ENCODE measurements at places on chromosomes 2 and 18. TPM values are rescaled to one million over a fixed set of nuclear protein-coding genes. Genes with fewer than 3 reads are reported as not detected.

The UBE2E3 gene
- total RNA-seq = 26.9 TPM

The NT5C1B gene
- not detected for total RNA-seq

The RIT2 gene
- not detected for total RNA-seq

- ATAC-seq = no peak
Measured at GRCh38 chr2:509888-510287, 167.3 kb downstream of the TMEM18 start.

DNA sequence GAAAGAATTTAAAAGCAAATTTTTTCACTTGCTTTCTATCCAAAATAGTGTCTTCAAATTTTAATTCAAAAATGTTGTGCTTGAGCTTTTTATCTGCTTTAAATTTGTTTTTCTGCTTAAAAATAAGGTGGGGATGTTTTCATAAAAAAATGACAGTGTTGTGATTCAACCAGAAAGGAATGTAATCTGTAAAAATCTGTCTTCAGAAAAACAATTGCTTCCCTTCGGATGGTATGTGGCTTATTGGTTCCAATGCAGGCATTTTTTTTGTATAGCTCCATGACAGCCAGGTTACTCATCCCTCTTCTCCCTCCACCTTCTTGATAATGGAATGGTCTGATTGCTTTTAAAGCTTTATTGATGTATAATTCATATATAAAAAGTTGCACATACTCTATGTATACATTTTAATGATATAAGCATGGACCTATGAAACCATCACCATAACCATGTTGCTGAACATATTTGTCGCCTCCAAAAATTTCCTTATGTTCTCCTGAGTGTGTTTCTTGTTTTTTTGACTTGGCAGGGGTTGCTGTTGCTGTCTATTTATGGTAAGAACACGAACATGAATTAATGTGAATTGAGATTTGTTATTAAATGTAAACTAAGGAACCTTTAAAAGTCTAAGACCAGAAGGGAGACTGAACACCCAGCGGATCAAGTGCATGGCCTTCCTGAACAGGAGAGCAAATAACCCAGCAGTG, 363.7 kb upstream of the SPHKAP start:
- ATAC-seq = no peak

DNA sequence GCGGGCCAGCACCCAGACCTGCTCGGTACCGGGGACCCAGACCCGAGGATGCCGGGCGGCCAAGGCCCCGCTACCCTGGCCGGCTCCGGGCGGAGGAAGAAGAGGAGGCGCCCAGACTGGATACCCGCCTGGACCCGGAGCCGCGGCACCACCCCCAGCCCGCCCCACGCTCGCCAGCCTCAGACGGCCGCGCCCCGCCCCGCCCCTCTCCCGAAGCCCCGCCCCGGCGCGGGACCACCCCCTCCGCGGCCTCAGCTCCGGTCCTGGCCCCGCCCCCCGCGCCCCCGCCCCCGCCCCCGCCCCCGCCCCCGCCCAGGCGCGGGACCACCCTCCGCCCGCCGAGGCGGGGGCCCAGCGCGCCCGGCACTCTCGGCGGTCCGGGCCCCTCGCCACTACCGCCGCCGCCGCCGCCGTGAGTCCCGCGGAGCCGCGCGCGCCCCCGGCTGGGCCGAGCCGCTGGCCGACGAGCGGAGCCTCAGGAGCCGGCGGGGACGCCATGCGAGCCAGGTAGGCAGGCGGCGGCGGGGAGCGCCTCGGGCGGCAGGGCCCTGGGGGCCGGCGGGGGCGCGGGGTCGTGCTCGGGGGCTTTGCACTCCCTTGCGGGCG, at the start of gene SH3BP4:
SH3BP4 (plus strand) TSS at position 354 of the 606 bp plus-strand sequence. CDS start 82,986 bp downstream, outside the sequence.
- peak; percentile 34 for ATAC-seq

GRCh38 chr2:239890206-239890746, 134.9 kb downstream of the NDUFA10 start:
- no peak for ATAC-seq

DNA sequence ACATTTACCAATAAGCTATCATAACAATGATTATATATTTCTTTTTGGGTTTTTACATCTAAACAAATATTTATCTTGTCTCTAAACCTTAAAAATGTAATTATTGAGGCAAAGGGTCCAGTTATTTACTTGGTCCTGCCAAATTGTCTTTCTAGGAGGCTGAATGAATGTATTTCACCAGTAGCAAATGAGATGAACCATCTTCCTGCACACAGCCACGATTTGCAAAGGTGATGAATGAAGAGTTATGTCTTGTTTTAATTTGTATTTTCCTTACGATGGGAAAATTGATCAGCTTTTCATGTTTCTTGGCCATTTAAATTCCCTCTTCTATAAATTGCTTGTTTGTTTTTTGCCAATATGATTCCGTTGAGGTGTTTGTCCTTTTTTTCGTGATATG, 1.4 kb downstream of the SP100 start:
- ATAC-seq = no peak

- ATAC-seq = no peak
Measured at GRCh38 chr18:79940814-79941472, 10.5 kb downstream of the SLC66A2 start.

DNA sequence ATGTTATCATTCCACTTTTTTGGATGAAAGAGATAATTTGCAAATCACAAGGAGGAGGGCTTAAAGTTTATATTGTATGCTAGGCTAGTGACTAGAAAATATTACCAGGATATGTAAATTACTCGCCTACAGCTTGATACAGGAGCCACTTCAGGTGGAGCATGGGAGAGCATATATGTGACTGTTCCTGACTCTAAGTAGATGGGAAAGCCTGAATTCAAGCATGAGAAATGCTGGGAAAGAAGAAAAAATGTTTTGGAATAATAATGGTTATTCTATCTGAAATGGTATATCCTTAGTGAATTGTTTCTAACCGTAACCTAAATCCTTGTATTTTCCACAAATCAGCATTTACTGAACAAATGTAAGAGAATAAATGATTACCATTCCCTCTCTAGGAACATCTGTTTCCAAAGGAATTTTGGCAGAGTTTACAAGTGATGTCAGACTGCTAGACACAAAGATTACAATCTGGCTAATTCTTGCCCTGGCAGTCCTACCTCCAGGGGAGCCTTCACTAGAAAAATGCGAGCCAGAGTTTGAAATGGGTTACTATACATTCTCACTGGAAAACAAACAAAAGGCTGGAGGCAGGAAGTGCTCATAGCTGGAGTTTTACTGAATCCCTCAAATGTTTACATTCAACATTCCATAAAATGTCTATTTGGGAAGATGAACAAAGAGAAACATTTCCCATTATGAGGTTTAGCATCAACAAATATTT, 129.4 kb upstream of the MAPRE2 start:
- no peak for ATAC-seq

Measured in activated T-helper 17 cell treated with anti-CD3 and anti-CD28 coated beads, Interleukin-2, amount 50 U/mL, for 72 hours (primary cell).